Amniotic epithelial cell (primary cell): ENCODE measurements at places on chromosomes 16 and 17.

DNA sequence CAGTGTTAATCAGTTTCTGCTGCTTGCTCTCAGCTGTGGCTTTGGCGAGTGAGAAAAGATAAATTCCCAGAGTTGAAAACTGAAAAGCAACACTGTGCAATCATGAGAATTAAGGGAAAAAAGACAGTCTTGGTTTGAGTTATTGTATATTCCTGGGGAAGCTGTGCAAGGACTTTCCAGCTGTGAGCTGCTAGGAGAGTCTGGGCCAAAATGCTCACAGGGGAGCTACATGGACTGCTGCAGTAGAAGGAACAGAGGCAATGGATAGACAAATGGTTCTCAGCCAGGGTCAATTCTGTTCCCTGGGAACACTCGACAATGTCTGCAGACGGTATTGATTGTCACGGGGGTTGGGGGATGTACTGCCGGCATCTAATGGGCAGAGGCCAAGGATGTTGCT lies 102.0 kb upstream of the ADAMTS18 start:
- no peak for DNase-seq

GRCh38 chr16:49504023-49504364 lies 130.4 kb downstream of the C16orf78 start:
- no peak for DNase-seq

DNA sequence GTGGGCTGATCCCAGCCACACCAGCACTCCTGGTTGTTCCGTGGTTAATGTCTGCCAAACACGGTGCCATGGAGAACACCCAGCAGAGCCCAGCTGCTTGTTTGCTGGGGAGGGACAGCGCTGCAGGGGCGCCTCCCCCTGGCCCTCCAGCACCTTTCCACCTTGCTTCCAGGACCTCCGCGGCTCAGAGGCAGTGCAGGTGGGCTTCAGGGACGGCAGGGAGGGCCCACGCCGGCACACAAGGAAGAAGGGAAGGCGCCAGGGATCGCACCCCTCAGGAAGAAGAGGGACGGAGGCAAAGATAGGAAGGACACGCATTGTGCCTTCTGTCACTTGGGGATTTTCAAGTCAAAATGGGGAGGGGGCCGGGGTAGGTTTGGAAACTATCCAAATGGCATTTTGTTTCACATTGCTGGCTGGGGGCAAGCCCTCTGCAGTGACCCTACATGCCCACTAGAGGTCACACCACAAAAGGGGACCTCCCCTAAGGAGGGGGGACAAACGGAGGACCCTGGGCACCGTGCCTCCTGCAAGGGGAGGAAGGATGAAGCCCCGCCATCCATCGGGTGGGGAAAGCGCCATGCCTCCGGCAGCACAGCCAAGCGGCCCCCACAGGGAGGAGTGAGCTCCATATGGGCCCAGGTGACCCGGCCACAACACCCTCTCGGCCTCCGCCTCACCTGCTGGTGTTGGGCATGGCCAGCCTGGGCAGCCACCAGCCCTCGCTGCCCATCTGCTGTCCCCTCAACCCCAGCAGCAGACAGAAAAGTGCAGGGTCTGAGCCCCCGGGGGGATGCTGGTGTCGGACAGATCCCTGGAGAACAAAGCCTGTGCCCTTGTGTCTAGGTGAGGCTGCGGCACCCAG lies 7.5 kb upstream of the C16orf95 start:
- DNase-seq: peak; percentile 11

- no peak for DNase-seq
Measured at GRCh38 chr17:32625971-32626370, 139.2 kb downstream of the CDK5R1 start.

- no peak for DNase-seq
Measured at GRCh38 chr16:16101585-16101984, 121.7 kb downstream of the ABCC6 start.

DNA sequence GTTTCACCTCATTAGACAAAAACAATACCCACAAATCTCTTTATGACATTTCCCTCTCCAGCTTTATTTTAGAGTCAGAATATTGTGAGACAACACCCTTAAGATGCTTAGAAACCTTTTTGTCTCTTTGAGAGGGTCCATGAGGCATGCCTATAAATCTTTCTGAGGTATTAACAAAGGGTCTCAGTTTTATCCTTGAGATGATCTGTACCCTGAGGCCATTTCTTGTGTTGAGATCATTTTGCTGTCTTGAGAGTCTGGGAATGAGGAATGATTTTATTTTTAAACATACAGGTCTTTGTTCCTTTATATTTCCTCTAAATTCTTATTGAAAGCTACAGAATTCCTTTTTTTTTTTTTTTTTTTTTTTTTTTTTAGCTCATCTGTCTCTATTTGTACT lies 179.7 kb upstream of the HS3ST4 start:
- no peak for DNase-seq

GRCh38 chr16:8295513-8296237 lies 294.6 kb downstream of the TMEM114 start:
- DNase-seq: no peak

DNA sequence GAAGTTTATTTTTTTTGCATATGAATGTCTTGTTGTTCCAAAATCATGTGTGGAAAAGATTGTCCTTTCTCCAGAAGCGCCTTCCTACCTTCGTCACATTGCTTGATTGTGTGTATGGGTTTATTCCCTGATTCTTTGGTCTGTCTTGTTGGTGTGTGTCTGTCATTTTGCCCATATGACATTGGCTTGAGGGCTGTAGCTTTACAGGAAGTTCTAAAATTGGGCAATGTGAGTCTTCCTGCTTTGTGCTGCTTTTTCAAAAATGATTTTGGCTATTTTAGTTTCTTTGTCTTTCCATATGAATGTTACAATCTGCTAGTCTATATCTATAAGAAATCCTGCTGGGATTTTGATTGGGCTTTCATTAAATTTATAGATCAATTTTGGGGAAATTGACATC lies 217.2 kb downstream of the SNX29 start:
- DNase-seq: no peak

GRCh38 chr16:12573730-12574383 lies 229.8 kb downstream of the CPPED1 start:
- peak; percentile 30 for DNase-seq

DNA sequence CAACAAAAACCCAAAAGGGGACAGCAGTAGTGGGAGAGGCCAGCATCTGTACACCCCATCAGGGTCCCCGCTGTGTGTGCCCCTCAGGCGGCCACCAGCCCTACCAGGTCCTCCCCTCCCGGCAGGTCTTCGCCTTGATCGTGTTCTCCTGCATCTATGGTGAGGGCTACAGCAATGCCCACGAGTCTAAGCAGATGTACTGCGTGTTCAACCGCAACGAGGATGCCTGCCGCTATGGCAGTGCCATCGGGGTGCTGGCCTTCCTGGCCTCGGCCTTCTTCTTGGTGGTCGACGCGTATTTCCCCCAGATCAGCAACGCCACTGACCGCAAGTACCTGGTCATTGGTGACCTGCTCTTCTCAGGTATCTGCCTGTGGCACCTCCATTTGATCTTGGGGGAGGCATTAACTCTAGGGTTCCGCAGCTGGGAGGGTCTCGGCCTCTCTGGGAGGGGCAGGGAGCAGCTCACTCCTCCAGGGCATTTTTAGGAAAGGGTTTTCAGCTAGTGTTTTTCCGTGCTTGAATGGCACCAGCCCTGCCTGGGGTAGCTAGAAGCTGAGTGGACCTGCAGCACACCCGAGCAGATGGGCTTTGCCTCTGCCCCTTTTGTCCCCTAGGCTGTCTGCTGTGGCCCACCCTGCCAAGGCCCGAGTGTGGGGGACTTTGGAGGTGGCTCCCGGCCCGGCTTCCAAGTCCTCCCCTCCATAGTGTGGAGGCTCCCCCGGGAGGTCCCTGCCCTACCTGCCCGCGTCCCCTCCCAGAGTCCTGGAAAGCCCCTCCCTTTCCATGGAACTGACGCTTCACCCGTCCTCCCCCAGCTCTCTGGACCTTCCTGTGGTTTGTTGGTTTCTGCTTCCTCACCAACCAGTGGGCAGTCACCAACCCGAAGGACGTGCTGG lies 2.6 kb downstream of the SYNGR2 start:
- DNase-seq: no peak

GRCh38 chr16:85615014-85615851 lies 2.1 kb downstream of the GSE1 start:
- DNase-seq: peak; percentile 42

GRCh38 chr17:17706140-17707060 lies 25.1 kb downstream of the RAI1 start:
- no peak for DNase-seq

- no peak for DNase-seq
Measured at GRCh38 chr17:61306003-61306402, 93.6 kb upstream of the TBX2 start.

- no peak for DNase-seq
Measured at GRCh38 chr16:23521037-23521743, 10.9 kb upstream of the GGA2 start.

GRCh38 chr17:45277992-45278391 lies 16.1 kb upstream of the SPATA32 start:
- DNase-seq: no peak
